ENCODE measurements at places on chromosomes 11 and 22. TPM values are rescaled to one million over a fixed set of nuclear protein-coding genes. Genes with fewer than 3 reads are reported as not detected.

IGSF9B gene
- 0.11 TPM for polyA plus RNA-seq

STIM1 gene
- polyA plus RNA-seq: 27.0 TPM

DNAL4 gene
- polyA plus RNA-seq: 6.1 TPM

SLC37A2 gene
- polyA plus RNA-seq: not detected

SLC17A6 gene
- polyA plus RNA-seq: not detected

UPB1 gene
- polyA plus RNA-seq: not detected

P2RY6 gene
- not detected for polyA plus RNA-seq

MIAT gene
- 20.1 TPM for polyA plus RNA-seq

RAB39A gene
- polyA plus RNA-seq: 2.8 TPM

CACNA1I gene
- 0.09 TPM for polyA plus RNA-seq

DHCR7 gene
- 11.0 TPM for polyA plus RNA-seq

TRIM49 gene
- polyA plus RNA-seq: not detected

OR51B5 gene
- polyA plus RNA-seq: 0.54 TPM

MS4A7 gene
- not detected for polyA plus RNA-seq

HBG1 gene
- polyA plus RNA-seq: not detected

SLC6A5 gene
- 0.60 TPM for polyA plus RNA-seq

GPHA2 gene
- polyA plus RNA-seq: not detected

HEPACAM gene
- polyA plus RNA-seq: 9.0 TPM

RIMBP3C gene
- polyA plus RNA-seq: not detected

A4GALT gene
- not detected for polyA plus RNA-seq

OSBPL5 gene
- polyA plus RNA-seq: 0.17 TPM
